MM.1S (cell line): ENCODE measurements at places on chromosomes 16 and 17.
A peak's percentile ranks its signal among the peaks of the same experiment; 100 is the strongest.

GRCh38 chr16:49856672-49857330, 889 bp upstream of the ZNF423 start:
- H3K4me1 ChIP-seq, result no peaks in the 10 kb centered on the region
- no peak overlapping the region for H3K27ac ChIP-seq
- DNase-seq, result peak; percentile 69
- H3K4me3 ChIP-seq, result peak overlapping the region; percentile 79

DNA sequence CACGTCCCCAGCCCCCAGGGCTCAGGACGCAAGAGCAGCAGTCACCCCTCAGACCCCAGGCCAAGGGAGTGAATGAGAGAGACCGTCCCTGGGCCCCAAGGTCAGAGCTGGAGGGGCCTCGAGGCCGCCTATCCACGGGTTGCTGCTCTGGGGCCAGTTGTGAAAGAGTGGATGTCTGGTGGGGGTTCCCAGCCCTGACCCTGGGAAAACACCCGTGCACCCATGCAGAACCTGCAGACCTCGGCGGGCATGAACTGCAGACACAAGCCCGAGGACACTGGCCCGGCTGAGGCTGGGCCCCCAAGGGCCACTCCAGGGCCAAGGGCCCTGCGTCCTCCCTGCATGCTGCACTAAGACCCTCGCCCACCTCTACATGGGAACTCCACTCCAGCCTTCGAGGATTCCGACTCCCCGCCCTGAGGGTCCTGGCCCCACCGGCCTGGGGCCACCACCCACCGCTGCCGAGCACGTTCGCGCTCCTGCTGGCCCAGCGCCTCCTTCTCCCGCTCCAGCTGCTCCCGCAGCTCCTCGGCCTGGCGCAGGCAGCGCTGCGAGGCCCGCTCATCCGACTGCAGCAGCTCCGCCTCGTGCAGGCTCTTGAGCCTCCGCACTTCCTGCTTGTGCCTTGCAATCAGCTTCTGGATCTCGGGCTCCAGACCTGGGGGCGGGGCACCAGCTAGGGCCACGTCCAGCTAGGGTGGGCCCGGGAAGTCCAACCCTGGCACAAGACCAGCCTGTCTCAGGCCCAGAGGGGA, 27.6 kb upstream of the AATK start:
- no peaks in the 10 kb centered on the region for H3K4me1 ChIP-seq
- no peak overlapping the region for H3K4me3 ChIP-seq
- no peaks in the 10 kb centered on the region for H3K36me3 ChIP-seq
- no peak overlapping the region for H3K27ac ChIP-seq
- H3K27me3 ChIP-seq, result no peaks in the 10 kb centered on the region
- DNase-seq, result no peak

DNA sequence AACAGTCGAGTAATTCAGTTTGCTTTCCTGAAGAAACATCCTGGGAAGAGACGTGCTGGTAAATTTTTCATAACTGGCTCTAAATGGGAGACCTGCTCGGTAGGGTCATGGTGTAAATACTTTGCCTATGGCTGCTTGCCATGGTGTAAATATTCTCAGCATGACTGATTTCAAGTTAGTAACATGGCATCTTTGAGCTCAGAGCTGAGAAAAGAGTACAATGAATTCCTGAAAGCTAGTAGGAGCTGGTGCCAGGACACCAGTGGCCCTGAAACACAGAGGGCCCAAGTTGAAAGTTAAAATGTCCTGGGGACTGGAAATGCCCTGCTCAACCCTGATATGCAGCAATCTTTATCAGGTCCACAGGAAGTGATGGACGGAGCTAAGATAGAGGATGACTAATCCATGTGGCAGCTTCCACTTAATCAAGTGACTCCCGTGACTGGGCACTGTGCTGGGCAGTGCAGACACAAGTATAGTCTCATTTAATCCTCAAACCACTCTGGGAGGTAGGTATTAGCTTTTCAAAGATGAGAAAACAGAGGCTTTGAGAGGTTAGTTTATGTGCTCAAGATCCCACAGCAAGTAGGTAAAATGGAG, 130.1 kb upstream of the ADAMTS18 start:
- no peaks in the 10 kb centered on the region for H3K4me1 ChIP-seq
- DNase-seq, result no peak
- H3K36me3 ChIP-seq, result no peaks in the 10 kb centered on the region
- no peak overlapping the region for H3K27ac ChIP-seq
- no peaks in the 10 kb centered on the region for H3K27me3 ChIP-seq

GRCh38 chr17:81499601-81499970, 13.0 kb downstream of the ACTG1 start:
- DNase-seq, result no peak
- peaks cover 5% of the 10 kb centered on the region; the same call in 1 of the 2 replicates for H3K4me1 ChIP-seq
- no peaks in the 10 kb centered on the region for H3K36me3 ChIP-seq
- H3K27ac ChIP-seq, result no peak overlapping the region

GRCh38 chr16:30472328-30472942, at the start of gene ITGAL:
Gene ITGAL, plus strand, starts transcription at chr16:30472742. Its CDS starts 96 bp downstream, at chr16:30472838.
- H3K27me3 ChIP-seq, result no peaks in the 10 kb centered on the region
- peak; percentile 93 for DNase-seq
- peaks cover 17% of the 10 kb centered on the region for H3K4me1 ChIP-seq
- no peaks in the 10 kb centered on the region for H3K36me3 ChIP-seq
- H3K4me3 ChIP-seq, result peak within 1 kb of the TSS; percentile 80
- H3K27ac ChIP-seq, result peak within 1 kb of the TSS; percentile 87

- DNase-seq, result no peak
- no peaks in the 10 kb centered on the region for H3K27me3 ChIP-seq
- H3K4me1 ChIP-seq, result peaks cover 10% of the 10 kb centered on the region; the same call in 1 of the 2 replicates
- H3K4me3 ChIP-seq, result no peak within 1 kb of the TSS
These were observed at the start of gene CCL13 for GRCh38 chr17:34356194-34356593. Gene CCL13, plus strand, starts transcription at chr17:34356480. Its CDS starts 47 bp downstream, at chr17:34356527.

- no peaks in the 10 kb centered on the region for H3K4me1 ChIP-seq
- H3K27ac ChIP-seq, result no peak overlapping the region
- H3K36me3 ChIP-seq, result no peaks in the 10 kb centered on the region
- no peak for DNase-seq
- no peaks in the 10 kb centered on the region for H3K27me3 ChIP-seq
These were observed 28.9 kb downstream of the BEAN1 start for GRCh38 chr16:66455970-66456369.

DNA sequence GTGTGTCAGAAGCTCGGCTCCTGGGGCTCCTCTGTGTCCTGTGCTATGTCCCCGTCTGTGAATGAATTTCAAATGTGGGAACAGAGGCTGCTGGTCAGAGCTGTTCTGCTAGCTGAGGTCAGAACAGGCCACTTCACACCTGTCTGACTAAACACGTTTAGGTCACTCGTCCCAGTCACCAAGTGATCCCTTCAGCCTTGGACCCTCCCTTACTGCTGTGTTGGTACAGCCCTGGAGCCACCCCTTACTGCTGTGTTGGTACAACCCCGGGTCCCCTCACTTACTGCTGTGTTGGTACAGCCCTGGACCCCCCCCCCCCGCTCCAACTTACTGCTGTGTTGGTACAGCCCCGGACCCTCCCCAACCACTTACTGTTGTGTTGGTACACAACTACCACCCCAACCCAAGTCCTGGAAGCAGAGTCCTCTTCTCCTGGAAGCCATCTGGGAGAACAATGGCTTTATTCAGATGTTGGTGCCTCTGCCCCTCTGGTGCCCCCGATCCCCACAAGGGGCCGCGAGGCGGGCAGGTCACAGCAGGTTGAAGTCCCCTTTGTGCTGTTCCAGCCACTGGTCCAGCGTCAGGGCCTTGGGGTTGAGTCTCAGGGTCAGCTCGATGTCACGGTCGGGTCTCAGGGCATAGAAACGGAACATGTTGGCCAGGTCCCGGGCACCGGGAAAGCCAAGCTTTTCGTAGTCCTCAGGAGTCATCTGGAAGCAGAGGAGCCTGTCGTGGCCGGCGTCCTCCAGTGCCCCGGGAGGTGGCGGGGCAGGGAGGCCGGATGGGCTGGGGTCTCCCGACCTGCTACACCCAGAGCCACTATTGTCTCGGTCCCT, 13.0 kb downstream of the NMRAL1 start:
- DNase-seq, result no peak
- no peak overlapping the region for H3K4me3 ChIP-seq
- H3K27ac ChIP-seq, result no peak overlapping the region
- H3K36me3 ChIP-seq, result no peaks in the 10 kb centered on the region

DNA sequence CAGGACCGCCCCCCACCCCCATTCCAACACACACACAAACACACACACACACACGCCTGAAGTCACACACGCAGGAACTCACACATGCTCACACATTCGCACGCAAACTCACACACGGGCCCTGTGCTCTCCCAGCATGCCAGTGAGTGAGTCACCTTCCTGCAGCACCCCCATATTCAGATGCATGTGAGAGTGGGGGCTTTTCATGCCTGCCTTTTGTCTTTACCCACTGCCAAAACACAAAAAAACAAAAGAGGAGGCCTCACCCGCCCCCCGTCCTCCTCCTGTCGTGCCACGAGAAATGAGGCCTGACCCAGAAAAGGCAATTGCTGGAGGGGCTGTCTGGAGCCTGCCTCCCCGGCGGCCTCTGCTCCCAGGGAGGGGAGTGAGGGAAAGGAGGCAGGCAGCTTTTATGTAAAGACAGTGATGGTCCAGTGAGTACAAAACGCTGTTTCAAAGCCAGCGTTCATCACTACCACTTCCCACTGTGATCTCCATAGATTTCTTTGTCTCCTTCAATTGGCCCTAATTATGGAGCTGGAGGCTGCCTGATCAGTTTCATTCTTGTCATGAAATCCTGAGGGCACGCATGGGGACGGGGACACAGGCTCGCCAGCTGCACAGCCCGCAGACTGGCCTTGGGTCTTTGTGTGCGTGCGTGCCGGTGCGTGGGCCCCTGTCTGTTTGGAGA, 29.5 kb upstream of the GSE1 start:
- DNase-seq, result no peak
- no peaks in the 10 kb centered on the region for H3K4me1 ChIP-seq
- H3K27ac ChIP-seq, result no peak overlapping the region

GRCh38 chr17:82212331-82213250, at the start of gene CCDC57:
Gene CCDC57, minus strand, starts transcription at chr17:82212842. Its CDS starts 10,898 bp downstream, at chr17:82201944.
- peak; percentile 77 for DNase-seq
- no peaks in the 10 kb centered on the region for H3K36me3 ChIP-seq
- peak within 1 kb of the TSS; percentile 92 for H3K4me3 ChIP-seq
- H3K27me3 ChIP-seq, result no peaks in the 10 kb centered on the region

GRCh38 chr17:46194393-46195216, 1.4 kb upstream of the KANSL1 start:
- H3K36me3 ChIP-seq, result no peaks in the 10 kb centered on the region
- H3K27me3 ChIP-seq, result no peaks in the 10 kb centered on the region
- peak; percentile 61 for DNase-seq

GRCh38 chr17:49513044-49513395, 17.9 kb downstream of the NGFR start:
- H3K4me3 ChIP-seq, result no peak overlapping the region
- H3K27ac ChIP-seq, result no peak overlapping the region
- H3K36me3 ChIP-seq, result no peaks in the 10 kb centered on the region
- H3K27me3 ChIP-seq, result peaks cover 71% of the 10 kb centered on the region
- H3K4me1 ChIP-seq, result peaks cover 11% of the 10 kb centered on the region

- no peak overlapping the region for H3K27ac ChIP-seq
- no peaks in the 10 kb centered on the region for H3K4me1 ChIP-seq
- no peaks in the 10 kb centered on the region for H3K27me3 ChIP-seq
- no peaks in the 10 kb centered on the region for H3K36me3 ChIP-seq
- no peak overlapping the region for H3K4me3 ChIP-seq
These were observed 501.4 kb upstream of the WSB1 start for GRCh38 chr17:26792486-26792885.

GRCh38 chr17:17191346-17191792, 14.8 kb downstream of the PLD6 start:
- H3K36me3 ChIP-seq, result 0 out of 2 replicates have a peak, but pooled peaks cover 3% of the 10 kb centered on the region
- no peak overlapping the region for H3K4me3 ChIP-seq
- no peak for DNase-seq

DNA sequence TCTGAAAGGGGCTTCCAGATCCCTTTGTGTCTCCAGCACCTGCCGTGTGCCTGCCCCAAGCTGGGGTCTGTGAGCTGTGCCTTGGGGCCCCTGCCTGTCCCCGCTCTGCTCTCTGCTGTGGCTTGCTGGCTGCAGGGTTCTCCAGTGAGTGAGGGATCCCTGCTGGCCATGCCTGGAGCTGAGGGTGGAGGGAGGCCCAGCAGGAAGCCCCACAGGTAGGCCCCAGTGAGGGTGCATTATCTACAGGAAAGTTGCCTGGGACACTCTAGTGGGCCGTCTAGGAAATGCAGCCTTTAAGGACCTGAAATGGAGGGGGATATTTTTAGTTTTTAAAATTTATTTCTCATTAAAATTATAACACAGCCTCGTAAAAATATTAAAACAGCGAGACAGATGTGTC, 50.9 kb downstream of the JPH3 start:
- H3K36me3 ChIP-seq, result no peaks in the 10 kb centered on the region
- no peak overlapping the region for H3K27ac ChIP-seq

DNA sequence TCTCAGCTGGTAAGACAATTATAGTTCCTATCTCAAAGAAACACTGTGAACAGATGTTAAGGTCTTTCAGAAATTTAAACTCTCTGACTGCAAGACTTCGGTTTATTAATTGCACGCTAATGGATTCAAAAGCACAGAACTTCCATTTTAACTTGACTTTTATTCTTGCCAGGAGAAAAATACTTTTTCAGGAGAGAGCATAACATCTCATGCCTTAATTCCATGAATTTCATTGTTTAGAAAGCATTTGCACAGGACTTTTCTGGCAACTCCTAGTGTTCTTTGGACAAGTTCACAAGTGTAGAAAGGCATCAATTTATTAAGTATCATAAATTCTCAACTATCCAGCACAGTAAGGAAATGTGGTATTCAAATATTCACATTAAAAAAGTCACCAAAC, 22.4 kb downstream of the STX8 start:
- H3K27me3 ChIP-seq, result no peaks in the 10 kb centered on the region
- no peak overlapping the region for H3K27ac ChIP-seq
- H3K4me3 ChIP-seq, result no peak overlapping the region
- no peak for DNase-seq

DNA sequence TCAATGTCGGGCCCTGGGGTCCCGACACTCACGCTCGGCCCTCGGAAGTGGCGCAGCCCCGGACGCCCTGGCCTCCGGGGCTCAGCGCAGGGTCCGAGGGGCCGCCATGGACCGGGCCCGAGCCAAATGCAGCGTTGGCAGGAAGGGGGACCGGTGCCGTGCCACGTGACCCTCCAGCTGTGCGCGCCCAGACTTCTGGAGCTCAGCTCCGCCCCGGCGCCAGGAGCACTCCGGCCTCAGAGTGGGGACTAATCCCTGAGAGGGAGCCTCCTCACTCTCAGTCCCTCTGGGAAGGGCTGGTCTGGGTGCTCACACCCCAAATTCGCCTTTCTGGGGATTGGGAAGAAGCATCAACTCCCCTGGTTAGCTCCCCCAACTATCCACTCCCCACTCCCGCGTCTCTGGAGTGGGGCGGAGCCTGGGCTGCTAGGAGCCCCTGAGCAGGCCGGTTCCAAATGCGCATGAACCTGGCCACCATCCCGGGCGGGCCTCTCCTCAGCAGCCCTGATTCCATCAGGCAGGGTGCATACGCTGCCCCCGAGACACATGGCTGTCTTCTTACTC, at the start of gene B3GNT9:
B3GNT9 (minus strand) TSS at position 166 of the 564 bp plus-strand sequence. CDS start 513 bp downstream, outside the sequence.
- no peaks in the 10 kb centered on the region for H3K36me3 ChIP-seq
- peak within 1 kb of the TSS; percentile 8; the same call in 1 of the 2 replicates for H3K27ac ChIP-seq
- no peaks in the 10 kb centered on the region for H3K27me3 ChIP-seq
- H3K4me3 ChIP-seq, result peak within 1 kb of the TSS; percentile 77

DNA sequence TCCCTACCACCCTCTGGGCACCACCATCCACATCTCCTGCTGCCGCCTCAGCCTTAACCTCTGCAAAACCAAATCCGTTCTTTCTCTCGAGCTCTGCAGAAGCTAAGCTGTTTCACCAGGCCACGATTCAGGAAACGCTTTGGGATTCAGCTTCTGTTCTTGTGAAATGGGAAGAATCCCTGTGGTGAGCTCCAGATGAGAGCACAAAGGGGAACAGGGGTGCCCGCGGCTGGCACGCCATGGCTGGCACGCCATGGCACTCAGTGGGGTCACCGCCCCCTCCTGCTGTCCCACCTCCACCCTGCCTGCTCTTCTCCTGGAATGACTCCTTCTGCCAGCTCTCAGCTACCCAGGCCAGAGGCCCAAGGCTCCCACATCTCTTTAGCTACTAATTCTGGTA, 5.7 kb downstream of the QPRT start:
- DNase-seq, result no peak
- no peaks in the 10 kb centered on the region for H3K27me3 ChIP-seq
- peaks cover 3% of the 10 kb centered on the region; the same call in 1 of the 2 replicates for H3K4me1 ChIP-seq
